NCI-H69 (cell line): ENCODE measurements at places on chromosomes 5 and 9.

GRCh38 chr9:129720865-129721545 is 31.8 kb downstream of the PTGES start:
- peak; percentile 44 for DNase-seq

GRCh38 chr5:178094345-178094744 is 19.0 kb upstream of the N4BP3 start:
- no peak for DNase-seq

- peak; percentile 55 for DNase-seq
Observed at GRCh38 chr5:128674837-128675446, 136.9 kb upstream of the FBN2 start.

GRCh38 chr5:27083449-27084415 is 45.3 kb upstream of the CDH9 start:
- no peak for DNase-seq

DNA sequence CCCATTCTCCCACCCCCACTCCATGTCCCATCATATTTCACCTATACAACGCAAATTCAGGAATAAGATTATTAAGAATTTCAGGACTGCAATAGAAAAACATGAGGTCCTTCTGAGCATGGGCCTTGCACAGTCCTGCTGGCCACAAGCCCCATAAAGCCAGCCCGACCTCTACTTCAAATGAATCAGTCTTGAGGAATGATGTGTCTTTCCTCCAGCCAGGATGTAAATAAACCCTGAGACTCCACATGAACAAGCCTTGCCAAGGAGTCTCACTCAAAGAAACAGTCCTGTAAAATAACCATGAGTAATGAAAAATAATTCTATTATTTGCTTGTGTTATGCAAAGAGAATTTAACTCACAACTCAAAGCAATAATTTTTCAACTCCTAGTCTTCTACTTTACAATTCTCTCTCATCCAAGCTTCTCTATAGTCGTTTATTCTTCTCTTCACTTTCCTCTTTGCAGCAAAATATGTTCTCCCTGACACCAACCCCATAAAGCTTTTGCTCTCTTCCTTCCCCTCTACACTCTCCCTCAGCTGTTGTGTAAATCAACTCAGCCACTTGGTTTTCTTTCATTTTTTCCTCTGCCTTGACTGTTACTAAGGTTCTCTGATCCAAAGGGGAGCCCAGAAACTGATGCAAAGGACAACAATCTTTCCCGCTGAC is 140.1 kb upstream of the MOCS2 start:
- DNase-seq = no peak

GRCh38 chr9:90333226-90333625 is 309.4 kb downstream of the DIRAS2 start:
- DNase-seq = no peak

- DNase-seq = no peak
Observed at GRCh38 chr9:110619831-110620230, 40.3 kb upstream of the SVEP1 start.

- peak; percentile 89 for DNase-seq
Observed at GRCh38 chr9:32251539-32251938, 132.9 kb upstream of the ACO1 start.

DNA sequence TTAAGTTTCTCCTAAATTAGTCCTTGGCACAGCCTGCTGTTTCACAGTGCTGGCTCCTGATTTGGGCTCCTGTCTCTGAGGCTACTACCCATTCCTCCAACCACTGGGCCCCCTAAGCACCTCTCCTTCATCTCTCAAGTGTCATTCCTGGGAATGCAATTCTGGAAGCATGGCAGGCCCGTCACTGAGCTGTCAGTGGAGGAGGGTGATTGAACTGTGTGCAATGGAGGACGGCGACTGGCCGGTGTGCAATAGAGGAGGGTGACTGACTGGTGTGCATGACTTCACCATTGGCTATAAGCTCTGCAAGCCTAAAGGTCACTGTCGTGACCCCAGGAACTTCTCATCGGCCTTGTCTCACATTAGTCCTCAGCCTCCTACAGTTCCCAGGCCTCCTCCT is 12.4 kb upstream of the IL17B start:
- DNase-seq = no peak

DNA sequence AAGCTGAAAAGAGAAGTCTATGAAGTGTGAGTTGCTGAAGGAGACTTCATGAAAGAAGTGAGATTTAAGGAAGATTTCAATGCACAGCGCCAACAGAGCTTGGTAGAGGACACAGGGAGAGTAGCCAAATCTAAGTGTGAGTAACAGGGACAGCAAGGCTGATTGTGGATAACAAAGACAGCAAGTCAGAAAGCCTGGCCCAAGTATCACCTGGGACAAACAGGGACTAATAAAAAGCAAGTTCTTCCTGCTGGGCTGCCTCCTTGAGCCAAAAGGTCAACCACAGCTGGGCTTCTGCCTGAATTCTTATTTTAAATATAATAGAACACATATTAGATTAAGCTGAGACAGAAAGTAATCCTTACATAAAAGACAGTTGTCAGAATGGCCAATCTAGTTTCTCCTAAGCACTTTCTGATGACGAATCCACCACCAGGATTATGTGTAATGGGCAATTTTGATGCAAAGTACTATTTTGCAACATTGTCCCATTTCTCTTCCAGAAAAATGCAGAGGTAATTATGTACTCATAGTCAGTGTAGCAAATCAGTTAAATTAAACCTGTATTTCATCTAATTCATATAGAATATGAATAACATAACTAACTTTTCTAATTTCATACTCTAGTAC is 73.8 kb downstream of the MAPKAP1 start:
- DNase-seq = no peak

DNA sequence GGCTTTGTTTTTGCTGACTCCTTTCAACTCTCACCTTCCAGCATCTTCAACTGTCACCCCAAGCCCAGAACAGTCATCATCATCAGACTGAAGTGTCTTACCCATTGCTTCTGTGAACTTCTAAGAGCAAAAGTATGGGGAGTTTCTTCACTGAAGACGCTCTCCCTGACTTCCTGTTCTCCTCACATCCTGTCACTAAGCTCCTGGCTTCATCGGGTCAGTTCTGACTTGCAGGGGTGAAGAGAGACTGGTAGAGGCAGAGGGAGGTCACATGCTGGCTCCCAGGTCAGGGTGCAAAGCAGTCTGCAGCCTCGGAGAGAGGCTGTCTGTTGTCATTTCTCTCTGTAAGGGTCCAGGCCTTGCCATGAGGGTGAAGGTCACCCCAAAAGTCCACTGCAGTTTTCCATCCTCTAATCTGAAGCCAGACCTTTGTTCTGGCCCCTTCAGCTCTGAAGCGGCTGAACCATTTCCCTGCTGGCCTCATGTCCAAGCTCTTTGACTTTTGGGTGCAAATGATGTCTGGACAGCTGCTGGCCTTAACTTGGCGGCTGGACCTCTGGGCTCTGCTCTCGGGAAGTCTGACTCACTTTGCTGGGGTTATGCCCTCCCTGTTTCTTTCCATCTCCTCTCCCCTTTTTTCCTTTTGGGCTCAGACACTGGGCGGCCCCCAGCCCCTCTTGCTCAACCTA is 305.0 kb downstream of the RAB3C start:
- DNase-seq = no peak

GRCh38 chr5:73678322-73678740 is 52.3 kb downstream of the ARHGEF28 start:
- DNase-seq = peak; percentile 83

DNA sequence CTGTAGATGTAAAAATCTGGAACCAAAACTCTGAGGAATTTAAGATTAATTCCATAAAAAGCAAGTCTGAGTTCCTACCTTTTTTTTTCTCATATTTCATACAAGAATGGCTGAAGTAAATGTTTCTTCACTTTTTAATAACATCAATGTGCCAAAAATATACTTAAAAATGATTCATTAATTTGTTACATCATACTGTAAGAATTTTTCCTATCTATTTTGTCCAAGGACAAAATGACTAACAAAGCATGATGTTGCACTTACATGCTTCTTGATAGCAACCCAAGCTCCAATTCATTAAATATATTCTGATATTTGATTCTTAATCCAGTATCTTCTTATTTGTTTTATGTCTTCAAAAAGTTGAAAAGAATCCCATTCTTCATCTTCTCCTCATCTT is 988.3 kb downstream of the TLE1 start:
- no peak for DNase-seq

DNA sequence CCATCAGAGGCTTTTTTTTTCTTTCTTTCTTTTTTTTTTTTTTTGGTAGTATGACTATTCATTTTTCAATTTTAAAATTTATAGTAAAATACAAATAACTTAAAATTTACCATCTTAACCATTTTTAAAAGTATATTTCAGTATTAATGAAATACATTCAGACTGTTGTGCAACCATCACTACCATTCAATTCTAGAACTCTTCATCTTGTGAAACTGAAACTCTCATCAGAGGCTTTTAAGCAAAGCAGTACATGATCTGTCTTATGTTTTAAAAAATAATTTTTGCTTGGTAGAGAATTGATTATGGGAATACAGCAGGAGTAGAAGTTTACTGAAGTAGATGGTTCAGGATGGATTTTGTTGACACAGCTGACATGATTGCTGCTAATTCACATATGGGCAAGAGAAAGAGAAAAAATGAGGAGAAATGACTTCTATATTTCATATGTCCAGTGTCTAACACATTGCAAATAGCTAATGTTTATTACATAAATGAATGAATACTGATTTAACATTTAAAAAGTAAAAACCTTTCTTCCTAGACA is 13.4 kb downstream of the ELOVL7 start:
- no peak for DNase-seq

DNA sequence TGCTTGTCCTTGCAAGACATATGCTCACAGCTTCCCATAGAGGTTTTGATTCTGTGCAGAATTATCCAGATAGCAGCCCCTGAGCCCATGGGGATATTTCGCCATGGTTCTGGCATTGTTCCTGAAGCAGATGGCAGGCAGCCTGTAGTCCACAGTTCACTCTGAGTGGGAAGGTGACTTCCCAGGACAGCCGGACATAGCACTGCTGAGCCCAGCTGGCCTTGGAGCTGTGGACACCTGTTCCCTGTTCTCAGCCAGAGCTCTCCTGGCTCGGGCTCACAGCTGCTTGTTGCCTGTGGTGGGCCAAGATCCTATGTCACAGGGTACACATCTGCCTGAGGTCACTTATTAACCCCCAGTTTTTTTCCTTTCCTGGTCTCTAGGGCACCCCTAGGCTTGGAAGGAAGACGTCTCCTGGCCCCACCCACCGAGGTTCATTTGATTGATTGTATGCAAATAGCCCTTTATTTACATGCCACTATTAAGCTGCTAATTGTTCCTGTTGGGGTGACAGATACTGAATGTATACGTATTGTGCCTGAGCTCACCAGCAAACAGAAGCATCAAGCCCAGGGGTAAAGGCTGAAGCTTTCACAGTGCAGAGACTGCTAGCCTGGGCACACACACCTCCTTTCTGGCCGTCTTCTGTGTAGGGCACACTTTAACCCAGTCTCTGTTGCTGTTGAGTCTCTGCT is 96.6 kb upstream of the DMRT1 start:
- DNase-seq = no peak

DNA sequence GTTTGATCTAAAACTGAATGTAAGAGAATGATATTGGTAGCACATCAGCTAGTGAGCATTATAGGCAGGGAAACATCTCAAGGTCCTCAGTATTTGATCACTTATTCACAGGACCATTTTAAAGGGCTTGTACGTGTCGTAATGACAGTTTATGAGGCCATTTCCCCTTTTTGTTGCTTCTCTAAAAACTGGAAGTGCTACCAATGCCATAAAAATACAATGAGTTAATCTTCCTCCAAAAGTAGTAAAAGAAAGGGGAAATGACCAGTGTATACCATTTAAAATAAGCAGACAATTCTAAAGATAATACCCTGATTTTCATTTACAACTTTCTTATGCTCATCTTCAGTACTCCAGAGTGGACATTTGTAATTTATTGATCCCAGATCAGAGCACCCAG is 285.8 kb upstream of the PCSK5 start:
- no peak for DNase-seq

GRCh38 chr9:130023144-130023787 is 19.7 kb downstream of the FNBP1 start:
- no peak for DNase-seq

- DNase-seq = peak; percentile 96
Observed at GRCh38 chr5:124599028-124599973, 147.1 kb downstream of the ZNF608 start.

DNA sequence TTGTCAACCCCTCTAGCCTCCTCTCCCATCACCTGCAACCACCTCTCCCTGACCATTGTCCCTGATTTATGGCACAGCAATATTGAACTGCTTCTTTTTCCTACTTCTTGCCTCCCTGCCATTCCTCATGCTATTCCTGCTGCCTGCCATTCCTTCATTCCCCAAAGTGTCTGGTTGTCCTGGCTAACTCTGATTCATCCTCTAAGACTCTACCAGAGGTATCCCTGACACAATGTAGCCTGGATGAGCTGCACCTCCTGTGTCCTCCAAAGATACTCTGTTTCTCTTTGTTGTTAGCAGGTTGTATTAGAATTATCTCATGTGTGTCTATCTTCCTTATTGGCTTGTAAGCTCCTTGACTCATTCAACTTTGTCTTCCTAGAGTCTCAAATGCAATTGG is 53.5 kb upstream of the PTPN3 start:
- DNase-seq = no peak

GRCh38 chr5:58087123-58087522 is 372.8 kb downstream of the PLK2 start:
- no peak for DNase-seq

- no peak for DNase-seq
Observed at GRCh38 chr5:7884491-7885267, 15.7 kb downstream of the MTRR start.

GRCh38 chr5:518721-519120 is 5.5 kb downstream of the SLC9A3 start:
- DNase-seq = peak; percentile 25

- DNase-seq = no peak
Observed at GRCh38 chr9:16120231-16120641, 567.4 kb downstream of the CCDC171 start.

- DNase-seq = peak; percentile 78
Observed at GRCh38 chr5:133754575-133755169, 142.3 kb upstream of the FSTL4 start.

DNA sequence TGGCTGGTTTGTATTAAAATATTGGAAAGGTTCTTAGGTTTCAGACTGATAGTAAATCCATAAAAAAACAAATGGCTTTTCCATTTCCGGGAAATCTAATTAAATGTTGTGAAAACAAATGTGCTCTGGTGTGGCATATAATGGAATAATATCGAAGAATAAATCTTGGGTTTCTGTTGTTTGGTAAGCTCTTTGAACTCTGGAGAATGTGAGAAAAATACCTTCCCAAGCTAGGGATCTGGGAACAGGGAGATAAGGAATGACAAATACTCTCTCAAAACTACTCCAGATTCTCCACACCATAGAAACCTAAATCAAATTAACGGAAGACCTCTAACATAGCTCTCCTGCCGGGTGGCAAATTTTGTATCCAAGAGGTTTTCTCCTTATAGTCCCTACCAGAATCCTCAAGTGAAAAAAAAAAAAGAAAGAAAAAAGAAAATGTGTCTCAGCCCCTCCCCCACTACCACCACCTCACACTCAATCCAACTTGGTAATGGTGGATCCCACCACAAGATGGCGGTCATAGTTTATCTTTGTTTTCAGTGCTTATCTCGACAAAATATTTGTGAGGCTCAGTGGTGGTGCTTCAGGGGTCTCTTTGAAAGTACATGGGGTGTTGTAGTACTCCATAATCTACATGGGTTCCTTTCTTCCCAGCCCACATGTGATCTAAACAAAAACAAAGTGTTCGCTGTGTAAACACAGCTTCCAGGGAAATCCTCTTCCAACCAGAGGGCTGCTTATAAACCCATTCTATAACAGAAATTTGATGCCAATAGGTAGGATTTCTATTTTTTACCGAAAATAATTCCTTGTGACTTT is 54.5 kb upstream of the FST start:
- peak; percentile 64 for DNase-seq
